DND-41 (cell line): ENCODE measurements at places on chromosomes 2 and 18.
A peak's percentile ranks its signal among the peaks of the same experiment; 100 is the strongest.

DNA sequence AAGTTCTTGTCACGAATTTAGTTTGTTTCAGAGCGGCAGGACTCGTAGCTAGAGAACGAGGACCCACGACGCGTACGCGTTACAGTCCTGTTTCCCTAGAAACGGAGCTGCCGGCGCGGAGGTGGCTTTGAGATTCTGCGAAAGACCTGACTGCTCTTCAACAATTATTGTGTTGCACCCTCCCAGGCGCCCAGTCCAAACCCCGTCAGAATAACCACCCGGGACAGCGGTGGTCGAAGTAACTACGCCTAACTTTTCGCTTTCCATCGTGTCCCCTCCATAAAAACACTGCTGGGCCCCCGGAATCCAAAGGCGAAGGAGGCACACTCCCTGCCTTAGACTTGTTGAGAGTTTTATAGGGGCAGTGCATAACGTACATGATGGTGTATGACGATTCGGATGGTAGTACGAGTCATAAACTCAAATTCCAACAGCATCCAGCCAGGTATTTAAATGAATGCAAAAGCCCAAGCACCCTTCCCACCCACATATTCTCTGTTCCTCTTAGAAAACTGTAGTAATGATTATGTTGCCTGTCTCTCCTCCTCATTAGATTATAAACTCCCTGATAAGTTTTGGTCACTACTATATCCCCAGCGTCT is 651 bp upstream of the STAM2 start:
- peak overlapping the region; percentile 96 for H3K27ac ChIP-seq
- peak overlapping the region; percentile 98 for H3K4me3 ChIP-seq
- peaks cover 31% of the 10 kb centered on the region for H3K4me1 ChIP-seq
- peaks cover 3% of the 10 kb centered on the region; the same call in 1 of the 2 replicates for H3K36me3 ChIP-seq
- no peak for DNase-seq

- no peak overlapping the region for H3K4me3 ChIP-seq
- H3K27ac ChIP-seq, result no peak overlapping the region
Measured at GRCh38 chr2:120260736-120261135, 8.1 kb downstream of the RALB start.

GRCh38 chr2:108884619-108885018 is 98.0 kb downstream of the CCDC138 start:
- H3K4me1 ChIP-seq, result no peaks in the 10 kb centered on the region
- H3K27ac ChIP-seq, result no peak overlapping the region
- peaks cover 23% of the 10 kb centered on the region for H3K36me3 ChIP-seq
- no peak overlapping the region for H3K4me3 ChIP-seq
- H3K27me3 ChIP-seq, result no peaks in the 10 kb centered on the region

DNA sequence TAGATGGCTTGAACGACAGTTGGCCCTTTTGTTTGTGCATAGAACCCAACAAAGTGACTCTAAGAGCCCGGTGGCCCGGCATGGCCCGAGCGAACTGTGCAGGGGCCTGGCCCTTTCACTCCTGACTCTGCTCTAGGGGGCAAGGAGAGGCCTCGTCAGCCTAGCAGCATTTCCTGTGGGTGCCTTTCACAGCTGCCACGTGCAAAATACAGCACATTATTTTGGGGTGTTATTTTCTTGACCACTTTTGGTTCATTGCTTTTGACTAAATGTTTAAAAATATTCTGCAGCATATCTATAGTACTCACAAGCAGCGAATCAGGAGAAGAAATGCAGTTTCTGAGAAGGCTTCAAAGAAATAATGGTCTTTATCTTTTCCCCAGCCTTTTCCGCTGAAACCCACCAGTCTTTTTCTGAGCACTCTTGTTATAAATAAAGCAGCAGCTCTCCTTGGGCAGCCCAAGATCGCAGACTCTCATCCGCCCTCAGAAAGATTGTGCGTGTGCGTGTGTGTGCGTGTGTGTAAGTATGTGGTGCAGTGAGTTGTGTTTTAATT is 31.3 kb downstream of the DGKD start:
- no peaks in the 10 kb centered on the region for H3K4me1 ChIP-seq
- H3K36me3 ChIP-seq, result peaks cover 10% of the 10 kb centered on the region
- DNase-seq, result no peak
- H3K4me3 ChIP-seq, result no peak overlapping the region
- no peak overlapping the region for H3K27ac ChIP-seq

- H3K27me3 ChIP-seq, result peaks cover 5% of the 10 kb centered on the region
- H3K4me1 ChIP-seq, result 0 out of 2 replicates have a peak, but pooled peaks cover 4% of the 10 kb centered on the region
Measured at GRCh38 chr18:63444580-63444979, 22.3 kb upstream of the VPS4B start.

- no peak overlapping the region for H3K4me3 ChIP-seq
- H3K4me1 ChIP-seq, result no peaks in the 10 kb centered on the region
- peaks cover 9% of the 10 kb centered on the region for H3K27me3 ChIP-seq
- no peak overlapping the region for H3K27ac ChIP-seq
- no peak for DNase-seq
Measured at GRCh38 chr2:72895759-72896281, 8.6 kb downstream of the SPR start.

DNA sequence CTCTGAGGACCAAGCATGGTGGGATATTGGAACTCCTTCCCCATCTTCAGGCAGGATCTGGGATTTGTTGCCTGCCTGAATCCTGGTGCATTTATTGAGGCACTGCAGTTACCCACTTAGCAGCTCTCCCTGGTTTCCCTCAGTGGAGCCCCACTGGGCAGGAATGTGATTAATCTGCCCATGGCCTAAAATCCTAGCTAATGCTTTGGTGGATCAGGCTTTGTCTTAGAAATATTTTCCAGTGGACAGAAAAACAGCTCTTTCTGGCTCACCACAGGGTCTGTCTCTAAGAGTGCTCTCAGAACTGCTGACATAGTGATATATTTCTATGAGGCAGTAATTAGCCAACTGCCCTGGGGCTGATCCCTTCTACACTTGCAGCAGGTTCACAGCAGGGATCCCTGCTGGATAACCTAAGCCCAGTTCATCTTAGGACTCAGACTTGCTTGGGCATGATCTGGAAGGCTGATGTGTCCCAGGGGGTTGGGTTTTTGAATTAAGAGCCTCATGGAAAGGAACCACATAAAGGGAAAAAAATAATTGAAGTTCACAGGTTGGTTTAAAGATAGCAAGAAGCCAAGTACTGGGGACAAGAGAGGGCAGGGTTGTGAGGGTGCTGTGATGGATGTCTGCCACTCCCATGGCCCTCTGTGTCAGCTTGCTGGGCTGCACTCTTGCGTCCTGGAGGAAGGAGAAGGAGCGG is 44.3 kb upstream of the ZDBF2 start:
- H3K4me1 ChIP-seq, result no peaks in the 10 kb centered on the region
- H3K27ac ChIP-seq, result no peak overlapping the region
- H3K4me3 ChIP-seq, result no peak overlapping the region
- H3K27me3 ChIP-seq, result no peaks in the 10 kb centered on the region
- H3K36me3 ChIP-seq, result no peaks in the 10 kb centered on the region
- DNase-seq, result no peak

GRCh38 chr2:53867169-53867568 is 7.4 kb upstream of the GPR75 start:
- H3K27me3 ChIP-seq, result no peaks in the 10 kb centered on the region
- H3K27ac ChIP-seq, result no peak overlapping the region
- no peak for DNase-seq
- no peak overlapping the region for H3K4me3 ChIP-seq

- no peaks in the 10 kb centered on the region for H3K36me3 ChIP-seq
- DNase-seq, result peak; percentile 55
- no peak overlapping the region for H3K27ac ChIP-seq
- no peak overlapping the region for H3K4me3 ChIP-seq
Measured at GRCh38 chr18:63439334-63439733, 17.1 kb upstream of the VPS4B start.

GRCh38 chr2:108382196-108382595 is 4.4 kb downstream of the SULT1C4 start:
- peaks cover 3% of the 10 kb centered on the region for H3K27me3 ChIP-seq
- H3K36me3 ChIP-seq, result no peaks in the 10 kb centered on the region
- H3K4me1 ChIP-seq, result no peaks in the 10 kb centered on the region
- no peak overlapping the region for H3K4me3 ChIP-seq
